ENCODE measurements at places on chromosomes 2 and 18.

- DNase-seq: no peak
These were observed 307.3 kb downstream of the TDRD15 start for GRCh38 chr2:21431078-21431477.

- DNase-seq: no peak
These were observed 58.2 kb upstream of the DYNC1I2 start for GRCh38 chr2:171629113-171629512.

DNA sequence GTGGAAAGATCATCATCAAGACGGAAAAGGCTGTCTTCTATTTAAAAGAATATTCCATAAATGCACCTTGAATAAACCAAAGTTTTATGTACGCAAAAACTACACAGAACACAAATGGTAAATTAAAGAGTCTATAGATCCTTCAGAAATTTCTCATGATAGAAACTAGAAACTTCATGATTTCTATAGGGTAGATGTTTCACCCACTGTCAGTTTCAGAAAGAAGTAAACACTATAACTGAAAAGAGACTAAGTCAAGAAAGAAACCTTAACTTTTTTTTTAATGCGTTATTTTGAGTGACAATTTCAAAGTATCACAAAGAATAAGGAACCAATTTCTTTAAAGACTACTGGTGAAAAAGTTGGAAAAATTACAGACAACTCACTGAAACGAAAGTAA, 41.9 kb upstream of the CHAC2 start:
- DNase-seq: no peak

- DNase-seq: no peak
These were observed 185.2 kb upstream of the ID2 start for GRCh38 chr2:8496617-8497016.

DNA sequence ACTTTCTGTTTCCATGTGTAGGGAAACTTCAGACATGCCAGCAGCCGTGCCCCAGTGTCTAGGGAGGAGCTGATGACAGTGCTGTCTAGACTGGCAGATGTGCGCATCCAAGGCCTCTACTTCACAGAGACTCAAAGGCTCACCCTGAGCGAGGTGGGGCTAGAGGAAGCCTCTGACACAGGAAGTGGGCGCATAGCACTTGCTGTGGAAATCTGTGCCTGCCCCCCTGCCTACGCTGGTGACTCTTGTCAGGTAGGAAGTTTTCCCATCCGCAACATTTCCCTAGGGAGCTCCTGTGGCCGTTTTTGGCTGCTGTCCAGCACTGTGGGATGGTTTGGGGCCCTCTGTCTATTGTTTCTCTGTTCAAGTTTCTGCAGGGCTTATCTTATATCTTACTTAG, 143.1 kb upstream of the TTC39C start:
- DNase-seq: peak; percentile 31

DNA sequence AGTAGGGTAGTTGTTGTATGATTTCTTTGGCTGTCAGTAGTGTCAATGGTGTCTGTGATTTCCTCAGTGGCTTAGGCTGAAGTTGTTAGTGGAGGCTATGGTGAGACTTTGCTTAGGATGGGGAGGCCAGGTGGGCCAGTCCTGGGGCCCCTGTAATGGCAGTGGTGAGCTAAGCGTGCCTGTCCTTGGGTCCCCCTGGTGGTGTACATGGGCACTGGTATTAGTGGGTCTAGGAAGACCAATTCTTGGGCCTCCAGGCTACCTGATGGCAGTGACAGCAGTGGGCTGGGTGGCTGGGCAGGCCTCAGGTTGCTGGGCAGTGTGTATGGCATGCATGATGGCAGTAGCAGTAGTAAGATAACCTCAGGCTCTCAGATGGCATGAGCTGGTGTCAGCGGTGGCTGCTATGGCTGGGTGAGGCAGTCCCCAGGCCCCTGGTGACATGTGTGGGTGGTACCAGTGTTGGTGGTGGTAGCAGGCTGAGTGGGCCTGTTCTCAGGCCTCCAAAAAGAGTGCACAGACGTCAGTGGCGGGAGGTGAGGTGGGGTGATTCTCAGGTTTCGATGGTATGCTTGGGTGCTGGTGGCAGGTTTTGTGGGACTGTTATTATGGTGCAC, 103.2 kb downstream of the KLHL14 start:
- no peak for DNase-seq

GRCh38 chr2:161420406-161421074, 4.4 kb downstream of the TBR1 start:
- no peak for DNase-seq

DNA sequence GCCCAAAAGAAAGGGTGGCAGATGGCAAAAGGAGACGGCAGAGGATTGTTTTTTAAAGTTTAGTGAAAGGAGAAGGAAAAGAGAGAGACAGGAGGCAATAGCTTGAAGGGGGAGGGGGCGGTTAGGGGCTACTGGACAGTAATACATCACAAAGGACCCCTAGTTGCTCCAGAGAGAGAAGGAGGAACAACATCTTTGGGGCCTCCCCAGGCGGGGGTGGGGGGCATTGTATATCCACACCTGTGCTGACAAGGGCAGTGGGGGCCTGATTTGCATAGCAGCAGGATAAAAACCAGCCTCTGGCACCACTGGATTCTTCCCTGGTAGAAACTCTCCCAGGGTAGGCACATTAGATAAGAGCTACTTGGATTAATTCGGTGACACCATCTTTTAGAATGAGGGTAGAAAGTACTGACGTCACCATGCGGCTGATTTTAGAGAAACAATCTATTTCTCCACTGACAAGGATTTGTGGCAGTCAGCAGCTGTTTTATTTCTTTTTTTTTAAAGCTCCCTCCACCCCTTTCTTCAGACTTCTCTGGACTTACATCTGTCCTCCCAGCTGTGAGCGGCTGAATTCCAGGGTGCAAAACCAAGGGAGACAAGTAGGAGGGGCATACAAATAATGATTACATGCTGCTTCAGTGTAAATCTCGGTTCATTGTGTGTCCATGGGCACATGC, 199.8 kb upstream of the NRP2 start:
- DNase-seq: no peak

DNA sequence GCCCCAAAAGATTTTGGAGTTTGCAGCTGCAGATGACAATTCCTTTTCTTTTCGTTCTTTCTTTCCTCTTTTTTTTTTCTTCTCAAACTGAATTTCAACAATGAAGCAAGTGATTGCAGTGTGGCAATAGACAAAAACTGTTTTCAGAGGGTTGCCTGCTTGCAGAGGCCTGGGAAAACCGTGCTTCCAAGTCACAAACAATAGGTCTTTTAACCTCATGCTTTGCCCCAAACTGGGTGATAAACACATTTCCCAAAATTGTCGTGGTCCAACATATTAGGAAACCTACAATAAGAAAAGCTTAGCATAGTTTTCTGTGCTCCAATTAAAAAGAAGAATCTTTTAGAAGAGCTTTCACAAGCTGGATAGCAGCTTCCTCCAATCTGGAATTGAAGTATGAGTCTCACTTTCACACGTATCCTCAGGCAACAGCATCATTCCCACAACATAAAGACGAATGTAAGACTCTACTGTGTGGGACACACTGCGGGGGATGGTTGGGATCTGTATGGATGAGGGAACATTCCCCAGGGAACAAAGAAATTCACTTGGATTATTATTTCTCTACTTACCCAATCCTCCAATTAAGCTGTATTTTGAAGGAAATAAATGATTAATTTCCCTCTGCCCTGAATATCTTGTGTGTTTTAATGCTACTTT, 656.1 kb downstream of the RNF144A start:
- DNase-seq: no peak

- DNase-seq: no peak
These were observed 813.2 kb downstream of the RNF144A start for GRCh38 chr2:7730449-7730848.

GRCh38 chr2:225025917-225026571, 16.2 kb downstream of the DOCK10 start:
- DNase-seq: no peak

DNA sequence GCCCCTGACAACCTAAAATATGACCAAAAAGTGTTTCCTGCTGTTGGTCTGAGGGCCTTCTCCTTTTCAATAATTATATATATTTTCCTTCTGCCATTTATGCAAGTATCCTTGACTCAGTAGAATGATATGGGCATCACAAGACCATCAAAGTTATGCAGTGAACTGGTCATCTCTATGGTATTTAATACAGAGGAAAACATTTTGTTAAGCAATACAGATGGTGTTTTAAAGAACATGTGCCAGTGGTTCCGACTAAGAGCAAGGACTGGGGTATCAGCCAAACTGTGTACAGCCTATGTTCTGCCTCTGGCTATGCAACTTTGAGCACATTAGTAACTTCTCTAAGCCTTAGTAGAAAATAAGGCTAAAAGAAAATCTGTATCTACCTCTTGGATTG, 179.0 kb downstream of the TRABD2A start:
- DNase-seq: no peak

DNA sequence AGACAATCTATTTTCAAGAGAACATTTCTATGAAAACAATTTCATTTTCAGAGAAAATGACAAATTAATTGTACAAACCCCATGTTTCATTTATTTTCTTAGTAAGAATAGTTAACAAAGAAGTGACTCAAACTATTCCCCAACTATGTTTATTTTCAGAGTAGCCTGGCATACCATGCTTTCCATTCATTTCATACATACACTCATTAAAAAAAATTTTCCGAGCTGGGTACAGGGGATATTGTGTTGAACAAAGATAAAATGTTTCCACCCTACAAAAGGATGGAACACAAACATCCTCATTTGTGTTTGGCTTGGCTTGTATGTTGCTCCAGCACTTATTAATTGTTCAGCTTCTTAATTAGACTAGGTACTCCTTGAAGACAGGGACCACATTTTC, 331.4 kb downstream of the EXOC6B start:
- DNase-seq: no peak

GRCh38 chr18:67402543-67402942, 114.0 kb downstream of the DSEL start:
- no peak for DNase-seq

DNA sequence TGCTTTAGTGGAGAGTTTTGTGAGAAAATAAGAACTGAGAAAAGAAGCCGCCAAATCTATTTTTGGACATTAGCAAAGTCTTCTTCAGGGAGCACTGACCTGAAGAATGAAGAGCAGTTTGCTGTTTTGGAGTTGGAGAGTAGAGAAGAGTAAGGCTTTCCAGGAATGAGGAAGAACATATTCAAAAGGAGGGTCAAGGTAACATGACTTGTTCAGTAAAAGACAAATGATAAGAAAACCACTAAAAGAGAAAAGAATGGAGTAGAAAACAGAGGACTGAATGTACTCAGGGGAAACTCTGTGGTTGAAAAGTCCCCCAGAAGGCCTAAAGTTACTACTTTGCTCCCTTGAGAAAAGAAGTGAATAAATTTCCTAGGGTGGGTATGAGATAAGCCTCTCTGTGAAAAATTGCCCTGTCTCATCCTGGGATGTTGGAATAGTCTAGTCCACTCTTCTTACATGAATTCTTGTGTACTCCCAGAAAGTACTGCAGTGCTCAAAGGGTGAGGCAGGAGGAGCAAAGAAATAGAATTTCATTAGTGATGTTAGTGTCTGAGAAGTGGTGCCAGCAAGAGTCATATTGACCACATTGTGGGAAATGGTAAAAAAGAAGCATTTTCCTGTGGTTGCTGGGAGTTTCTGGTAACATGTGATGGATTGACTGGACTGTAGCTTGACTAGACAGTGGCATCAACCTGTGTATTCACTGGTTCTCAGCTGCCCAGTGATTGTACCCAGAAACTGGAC, 27.8 kb downstream of the MBD5 start:
- no peak for DNase-seq

DNA sequence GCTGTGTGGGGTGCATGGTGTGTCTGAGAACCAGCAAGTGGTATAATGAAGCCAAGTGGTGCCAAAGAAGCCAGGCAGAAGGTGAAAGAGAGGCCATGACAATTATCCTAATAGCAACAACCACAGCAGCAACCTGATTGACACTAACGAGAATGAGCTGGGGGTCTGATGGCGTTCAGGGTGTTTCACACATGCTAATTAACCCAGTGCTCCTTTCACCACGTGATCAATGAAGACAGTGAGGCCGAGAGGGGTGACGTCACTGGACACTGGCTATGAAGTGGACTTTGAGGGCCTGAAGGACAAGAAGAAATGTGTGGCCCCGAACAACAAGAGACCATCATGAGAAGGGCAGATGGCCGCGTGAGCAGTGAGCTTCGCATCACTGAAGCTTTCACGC, 364.4 kb upstream of the ID2 start:
- DNase-seq: no peak

DNA sequence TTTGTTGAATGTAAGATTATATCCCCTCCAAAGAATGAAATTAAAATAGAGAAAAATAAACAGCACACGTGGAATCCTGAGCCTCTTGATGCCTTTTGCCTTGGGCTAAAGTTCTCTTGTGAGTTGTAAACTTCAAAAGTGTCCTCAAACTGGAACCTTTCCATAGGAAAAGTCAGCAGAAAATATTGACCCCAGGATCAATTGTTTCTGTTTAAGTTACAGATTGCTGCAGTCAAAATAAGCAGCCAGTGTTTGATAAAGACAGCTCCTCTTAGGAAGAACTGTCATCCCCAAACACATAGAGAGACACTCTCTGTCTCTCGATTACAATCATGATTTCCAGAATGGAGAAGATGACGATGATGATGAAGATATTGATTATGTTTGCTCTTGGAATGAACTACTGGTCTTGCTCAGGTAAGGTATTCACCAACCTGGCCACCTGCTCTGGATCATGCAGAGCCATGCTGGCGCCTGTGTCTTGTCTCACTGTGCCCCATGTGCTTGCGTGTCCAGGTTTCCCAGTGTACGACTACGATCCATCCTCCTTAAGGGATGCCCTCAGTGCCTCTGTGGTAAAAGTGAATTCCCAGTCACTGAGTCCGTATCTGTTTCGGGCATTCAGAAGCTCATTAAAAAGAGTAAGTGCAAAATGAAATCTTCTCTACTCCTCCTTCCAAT, at the start of gene SPP2:
Gene SPP2 (plus strand): TSS at position 248 of the 681 bp plus-strand sequence. CDS start 85 bp downstream, at position 333.
- no peak for DNase-seq

DNA sequence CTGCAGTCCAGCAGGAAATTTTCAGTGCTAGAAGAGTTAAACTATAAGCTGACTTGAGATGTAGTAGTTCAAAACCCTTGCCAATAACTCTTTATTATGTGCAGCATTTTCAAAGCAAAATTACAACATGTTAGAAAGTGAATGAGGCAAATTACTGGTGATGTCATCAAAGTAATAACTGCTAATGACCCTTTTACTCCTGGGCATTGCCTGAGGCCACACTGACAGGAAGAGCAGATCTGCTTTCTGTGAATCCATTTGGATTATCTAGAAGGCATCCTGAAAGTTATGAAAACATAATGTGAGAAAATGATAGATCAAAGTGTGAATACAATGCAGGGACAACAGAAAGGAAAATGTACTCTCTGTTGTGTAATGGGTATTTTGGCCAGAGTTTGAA, 139.6 kb upstream of the TRIB2 start:
- no peak for DNase-seq

GRCh38 chr18:36481201-36481657, 183.7 kb downstream of the FHOD3 start:
- no peak for DNase-seq
